Cardiac muscle cell (in vitro differentiated cells and primary cell): ENCODE measurements at places on chromosomes 4 and X.

DNA sequence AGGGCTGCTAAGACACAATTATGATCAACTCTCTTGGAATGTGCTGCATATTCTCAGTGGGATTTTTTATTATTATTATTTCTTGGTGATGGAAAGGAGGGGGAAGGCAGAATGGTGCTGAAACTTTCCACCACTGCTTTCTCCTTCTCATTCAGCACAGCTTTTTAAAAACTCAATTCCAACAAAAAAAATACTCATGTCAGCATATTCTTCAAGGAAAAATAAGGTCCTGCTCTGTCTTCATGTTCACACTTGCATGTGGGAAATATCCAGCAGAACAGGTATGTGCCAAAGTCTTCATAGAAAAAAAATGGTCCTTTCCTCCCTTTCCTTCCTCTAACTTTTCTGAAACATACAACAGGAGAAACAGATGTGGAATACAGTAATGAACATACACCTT lies 144.0 kb upstream of the ADAMTS3 start:
- DNase-seq = no peak

DNA sequence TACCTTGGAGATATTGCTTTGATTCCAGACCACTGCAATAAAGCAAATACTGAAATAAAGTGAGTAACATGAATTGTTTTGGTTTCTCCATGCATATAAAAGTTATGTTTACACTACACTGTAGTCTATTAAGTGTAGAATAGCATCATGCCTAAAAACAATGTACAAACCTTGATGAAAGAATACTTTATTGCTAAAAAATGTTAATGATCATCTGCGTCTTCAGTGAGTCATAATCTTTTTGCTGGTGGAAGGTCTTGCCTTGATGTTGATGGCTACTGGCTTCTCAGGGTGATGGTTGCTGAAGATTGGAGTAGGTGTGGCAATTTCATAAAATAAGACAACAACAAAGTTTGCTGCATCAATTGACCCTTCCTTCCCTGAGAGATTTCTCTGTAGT lies 145.1 kb downstream of the SHROOM4 start:
- no peak for DNase-seq

GRCh38 chr4:5750946-5751665 lies 40.1 kb downstream of the EVC start:
- peak; percentile 93 for DNase-seq

DNA sequence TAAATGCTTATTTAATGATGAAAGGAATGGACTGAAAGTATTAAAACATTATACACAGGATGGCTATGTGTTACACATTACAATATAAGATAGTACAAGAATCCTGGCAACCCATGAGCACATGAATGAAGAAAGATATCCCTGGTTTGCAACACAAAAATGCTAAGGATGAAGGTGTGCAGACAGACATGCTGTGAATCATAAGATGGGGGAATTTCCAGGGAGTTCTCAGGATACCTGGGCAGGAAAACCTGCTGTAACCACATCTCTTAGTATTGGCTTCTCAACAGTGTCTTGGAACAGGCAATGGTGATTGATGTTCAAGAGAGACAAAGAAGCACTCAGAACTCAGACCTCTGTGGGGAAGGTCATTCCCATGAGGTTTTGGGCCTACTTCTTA lies 23.9 kb upstream of the ANOS1 start:
- no peak for DNase-seq

DNA sequence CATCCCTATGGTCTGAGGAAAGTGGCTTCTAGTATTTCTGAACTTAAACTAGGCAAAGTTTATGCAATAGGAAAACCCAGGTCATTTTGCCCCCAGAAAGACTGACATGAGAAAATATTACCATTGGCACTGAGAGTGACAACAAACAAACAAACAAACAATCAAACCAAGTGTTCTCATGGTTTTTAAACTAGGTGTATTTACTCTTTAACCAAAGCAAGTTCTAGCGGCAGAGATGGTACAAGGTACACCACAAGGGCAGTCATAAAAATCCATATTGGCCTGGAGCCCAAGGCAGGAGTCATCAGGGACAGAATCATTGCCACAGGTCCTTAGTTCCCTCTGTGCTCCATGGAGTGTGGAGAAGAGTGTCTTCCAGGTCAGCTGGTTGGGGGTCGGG lies 26.0 kb upstream of the ENPEP start:
- no peak for DNase-seq
